ENCODE measurements at places on chromosomes 1 and 21.

- no peak for DNase-seq
Measured at GRCh38 chr1:211751438-211751837, 76.0 kb upstream of the NEK2 start.

GRCh38 chr1:98316286-98316905, 345.1 kb upstream of the SNX7 start:
- peak; percentile 44 for DNase-seq

DNA sequence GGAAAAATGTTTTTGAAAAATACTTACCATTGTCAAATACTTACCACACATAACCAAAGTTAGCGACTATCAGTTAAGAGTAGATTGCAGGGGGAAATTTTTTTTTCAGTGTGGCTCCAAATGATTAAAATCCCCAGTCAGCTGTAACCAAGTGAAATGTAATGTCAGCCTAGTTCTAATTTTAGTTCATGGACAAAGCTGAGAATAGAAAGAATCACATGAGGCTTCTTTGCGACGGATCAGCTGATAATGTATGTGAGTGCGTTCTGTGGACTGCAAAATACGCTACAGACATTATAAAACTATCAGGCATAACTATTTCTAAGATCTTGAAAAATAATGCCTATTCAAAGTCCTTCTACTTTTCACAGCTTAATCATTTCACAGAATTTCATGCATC, at the start of gene LRRC39:
LRRC39 (minus strand) TSS at position 166 of the 400 bp plus-strand sequence. CDS start 9,740 bp downstream, outside the sequence.
- no peak for DNase-seq

- peak; percentile 43 for DNase-seq
Measured at GRCh38 chr21:14382486-14382834, 486 bp downstream of the HSPA13 start.

DNA sequence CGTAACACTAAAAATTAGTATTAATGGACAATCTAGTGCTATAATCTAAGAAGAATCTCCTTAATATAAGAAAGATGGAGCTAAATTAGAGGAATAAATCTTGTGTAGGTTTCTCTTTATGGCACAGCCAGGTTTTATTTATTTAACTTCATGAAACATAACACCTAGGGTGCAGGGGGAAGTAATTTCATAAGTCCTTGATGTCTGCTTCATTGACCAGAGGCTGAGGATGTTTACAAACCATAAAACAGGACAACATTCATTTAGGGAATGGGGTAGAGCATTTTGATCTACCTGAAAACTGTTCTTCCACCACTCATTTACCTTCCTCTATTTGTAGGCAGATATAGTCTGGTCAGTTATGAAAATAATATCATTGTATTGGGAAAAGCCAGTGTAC, 95.5 kb downstream of the NGF start:
- no peak for DNase-seq

GRCh38 chr1:153380711-153381110, 5.3 kb upstream of the S100A12 start:
- no peak for DNase-seq

DNA sequence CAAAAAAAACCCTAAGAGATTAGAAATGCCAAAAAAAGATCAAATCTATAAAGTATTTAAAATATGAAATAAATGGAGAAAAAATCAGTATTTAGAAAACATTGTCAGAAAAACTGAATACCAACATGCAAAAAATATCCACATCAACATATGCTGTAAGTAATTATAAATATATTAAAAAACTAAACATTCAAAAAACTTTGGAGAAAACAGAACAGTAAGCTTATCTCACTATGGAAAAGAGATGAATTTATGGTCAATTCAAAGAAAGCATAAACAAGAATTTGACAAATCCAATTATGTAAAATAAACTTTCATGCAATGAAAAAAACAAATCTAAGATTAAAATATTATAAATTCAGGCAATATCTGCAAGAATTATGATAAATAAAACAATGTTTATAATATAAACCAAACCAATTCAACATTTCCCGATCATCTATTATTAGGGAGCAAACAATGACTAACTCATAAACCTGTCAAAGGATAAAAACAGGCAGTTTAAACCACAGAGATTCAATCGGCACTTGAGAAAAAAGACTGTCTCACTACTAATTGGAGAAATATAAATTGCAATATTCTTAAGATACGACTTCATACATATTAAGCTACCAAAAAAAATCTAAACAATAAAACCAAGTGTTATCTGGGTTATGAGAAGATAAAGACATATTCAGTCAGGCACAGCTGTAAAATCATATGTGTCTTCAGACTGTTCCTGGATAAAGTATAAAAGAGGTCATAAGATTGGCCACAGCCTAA, 21.8 kb downstream of the EYA3 start:
- no peak for DNase-seq
